ENCODE measurements at places on chromosomes 13 and 19. TPM values are rescaled to one million over a fixed set of nuclear protein-coding genes. Genes with fewer than 3 reads are reported as not detected.

The SCEL gene
- total RNA-seq: not detected

The ZNF121 gene
- 39.4 TPM for total RNA-seq

DNA sequence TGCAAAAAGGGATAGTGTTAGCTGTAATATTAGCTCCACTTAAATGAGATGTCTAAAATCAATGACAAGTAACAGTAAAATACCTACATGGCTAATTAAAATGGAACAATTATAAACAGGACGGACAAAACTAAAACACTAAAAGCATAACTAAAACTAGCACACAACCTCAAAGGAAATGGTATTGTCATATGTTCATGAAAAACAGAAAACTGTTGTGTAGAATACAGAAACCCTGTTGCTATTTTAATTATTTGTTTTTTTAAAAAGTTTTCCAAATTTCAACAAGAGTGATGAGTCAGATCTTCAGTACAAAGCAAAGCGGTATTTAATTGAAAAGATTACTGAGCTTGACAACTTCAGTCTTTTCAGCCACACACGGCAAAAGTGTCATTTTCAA lies 4.2 kb downstream of the RCBTB2 start:
- DNase-seq: no peak

DNA sequence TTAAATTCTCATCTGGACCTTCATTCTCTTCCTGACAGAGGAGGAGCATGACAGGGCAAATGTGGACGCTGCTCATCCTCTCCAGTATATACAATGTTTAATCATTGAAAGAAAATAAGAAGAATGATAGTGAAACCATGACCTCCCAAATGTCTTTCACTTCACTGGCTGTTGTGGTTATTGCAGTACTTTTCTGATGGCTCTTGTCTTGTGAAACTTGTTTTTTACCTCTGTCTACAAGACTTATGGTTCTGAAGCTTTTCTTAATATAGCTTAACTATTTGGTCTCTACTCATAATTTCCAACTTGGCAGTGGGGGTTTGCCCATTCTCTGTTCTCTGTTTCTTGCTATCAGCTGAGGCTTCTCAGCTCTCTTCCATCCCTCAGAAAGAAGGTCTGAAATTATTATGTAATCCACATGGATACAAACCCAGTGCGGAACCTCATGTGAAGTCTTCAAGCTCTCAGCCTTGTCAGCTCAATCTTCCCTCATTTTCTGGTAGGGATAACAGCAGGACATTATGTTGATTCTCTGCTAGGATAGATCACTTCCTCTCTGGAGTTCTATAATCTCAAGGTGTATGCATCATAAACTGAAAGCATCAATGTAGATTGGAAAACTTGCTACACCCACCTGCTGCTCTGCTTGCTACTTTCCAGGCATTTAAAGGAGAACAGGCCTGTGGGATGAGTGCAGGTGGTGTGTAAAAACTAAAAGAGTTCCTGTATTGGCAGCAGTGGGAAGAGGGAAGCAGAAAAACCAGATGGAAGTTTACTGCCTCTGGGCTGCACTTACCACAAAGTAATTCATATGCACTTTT lies 250.3 kb upstream of the HTR2A start:
- no peak for DNase-seq

Measured in A172 (cell line).